ENCODE measurements at places on chromosomes 12 and 14.

DNA sequence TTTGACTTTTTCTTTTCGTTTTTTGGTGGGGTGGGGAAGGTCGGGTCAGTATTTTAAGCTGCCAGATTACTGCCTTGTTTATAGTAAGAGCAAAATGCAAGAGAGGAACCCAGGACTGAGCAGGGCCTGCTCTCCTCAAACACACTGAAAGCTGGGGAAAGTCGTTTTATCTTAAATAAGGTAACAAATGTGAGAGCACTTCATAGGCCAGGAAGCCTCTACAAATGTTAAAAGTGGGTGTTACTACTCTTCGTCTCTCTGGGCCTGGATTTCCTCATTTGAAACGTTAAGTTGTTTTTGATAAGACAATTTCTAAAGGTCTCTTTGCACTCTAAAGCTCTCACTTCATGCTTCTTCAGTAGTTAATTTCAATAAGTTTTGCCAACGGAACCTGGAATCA is 33.8 kb downstream of the PLEKHG7 start:
- no peak for DNase-seq

DNA sequence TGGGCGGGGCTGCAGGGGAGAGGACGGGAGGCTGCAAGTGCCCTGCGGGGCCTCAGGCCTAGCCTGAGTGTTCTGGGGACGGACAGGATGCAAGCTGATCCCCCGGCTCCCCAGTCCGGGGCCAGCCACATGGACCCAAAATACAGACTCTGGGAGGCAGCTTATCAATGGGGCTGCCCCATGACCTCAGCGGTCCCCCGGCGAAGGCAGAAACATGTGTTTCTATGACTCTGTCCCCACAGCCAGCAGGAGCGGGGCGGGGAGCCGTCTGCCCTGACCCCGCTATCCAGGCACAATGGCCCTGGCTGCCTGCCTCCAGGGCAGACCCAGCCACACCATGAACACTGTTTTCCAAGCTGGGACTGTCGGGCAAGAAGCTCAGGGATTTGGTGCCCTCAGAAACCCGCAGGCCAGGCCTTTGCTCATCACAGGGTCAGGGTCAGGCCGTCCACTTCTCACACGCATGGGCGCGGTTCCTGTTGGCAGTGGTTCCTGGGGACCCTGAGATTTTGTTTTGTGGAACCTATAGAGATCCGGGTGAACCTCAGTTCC is 75.0 kb downstream of the RFLNA start:
- DNase-seq, result no peak

GRCh38 chr12:42485823-42486222 is 103.7 kb downstream of the PRICKLE1 start:
- no peak for DNase-seq

GRCh38 chr12:60266381-60266852 is 670.6 kb downstream of the SLC16A7 start:
- no peak for DNase-seq

- peak; percentile 90 for DNase-seq
Measured at GRCh38 chr12:15322164-15323061, at the start of gene PTPRO. PTPRO (plus strand) TSS chr12:15322508.

DNA sequence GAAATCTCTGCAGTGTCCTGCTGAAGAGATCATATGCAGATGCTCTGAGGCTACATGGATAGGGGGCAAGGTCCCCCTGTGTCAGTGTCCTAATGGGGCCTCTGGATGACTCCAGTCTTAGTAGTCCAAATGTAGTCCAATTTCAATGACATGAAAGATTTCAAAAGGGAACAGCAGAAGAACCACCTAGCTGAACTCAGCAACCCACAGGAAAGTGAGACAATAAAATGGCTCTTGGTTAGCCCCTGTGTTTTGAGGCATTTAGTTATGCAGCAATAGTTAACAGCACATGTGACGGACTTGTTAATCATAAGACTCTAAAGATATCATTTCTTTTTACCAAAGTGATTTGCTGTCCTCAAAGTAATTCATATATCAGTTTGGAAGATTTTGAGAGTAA is 22.7 kb downstream of the CCDC198 start:
- DNase-seq, result no peak

DNA sequence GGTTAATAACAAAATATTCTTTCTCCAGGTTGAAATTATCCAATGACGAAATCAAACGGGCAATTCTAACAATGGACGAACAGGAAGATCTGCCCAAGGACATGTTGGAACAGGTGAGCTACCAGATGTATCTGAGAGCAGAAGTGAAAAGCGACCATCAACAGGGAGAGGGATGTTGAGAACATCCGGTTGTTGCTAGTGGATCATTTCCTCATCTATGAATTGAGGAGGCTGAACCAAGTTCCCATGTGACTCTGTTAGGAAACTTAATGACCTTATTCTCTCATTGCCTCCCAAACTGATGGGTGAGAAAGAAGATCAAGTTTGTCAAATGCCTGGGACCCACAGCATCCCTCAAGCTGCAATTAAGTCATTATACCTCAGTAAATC is 117.7 kb downstream of the GPR135 start:
- DNase-seq, result no peak

GRCh38 chr14:67502867-67503266 is 14.3 kb upstream of the TMEM229B start:
- no peak for DNase-seq

- DNase-seq, result no peak
Measured at GRCh38 chr12:693934-694533, 30.8 kb upstream of the NINJ2 start.
